ENCODE measurements at places on chromosomes 11 and 22. TPM values are rescaled to one million over a fixed set of nuclear protein-coding genes. Genes with fewer than 3 reads are reported as not detected.

The BIRC2 gene
- 72.0 TPM for total RNA-seq

The SUSD2 gene
- 0.72 TPM for total RNA-seq

The LGALS12 gene
- not detected for total RNA-seq

The BEST1 gene
- total RNA-seq, result 0.66 TPM

The PHOX2A gene
- total RNA-seq, result not detected

The TYR gene
- not detected for total RNA-seq

The OOSP4A gene
- not detected for total RNA-seq

The MPEG1 gene
- not detected for total RNA-seq

The ARHGAP20 gene
- total RNA-seq, result 0.11 TPM

The ZP1 gene
- total RNA-seq, result not detected

DNA sequence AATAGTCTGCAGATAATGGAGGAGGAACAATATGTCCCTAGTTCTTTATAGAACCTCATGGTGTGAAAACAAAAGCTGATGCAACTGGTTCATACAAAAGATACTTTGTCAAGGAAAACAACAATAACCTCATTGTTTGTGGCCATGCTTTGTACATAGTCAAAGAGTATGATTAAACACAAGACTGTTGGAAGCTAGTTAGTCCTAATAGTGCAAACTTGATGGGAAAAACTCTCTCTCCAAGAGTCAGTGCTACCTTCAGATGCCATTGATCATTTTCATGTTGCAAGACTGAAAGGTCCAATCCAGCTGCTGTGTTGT is 20.1 kb upstream of the PLAAT2 start:
- no peak for DNase-seq

- no peak for DNase-seq
These were observed 26.6 kb downstream of the DKK3 start for GRCh38 chr11:11981840-11982239.

DNA sequence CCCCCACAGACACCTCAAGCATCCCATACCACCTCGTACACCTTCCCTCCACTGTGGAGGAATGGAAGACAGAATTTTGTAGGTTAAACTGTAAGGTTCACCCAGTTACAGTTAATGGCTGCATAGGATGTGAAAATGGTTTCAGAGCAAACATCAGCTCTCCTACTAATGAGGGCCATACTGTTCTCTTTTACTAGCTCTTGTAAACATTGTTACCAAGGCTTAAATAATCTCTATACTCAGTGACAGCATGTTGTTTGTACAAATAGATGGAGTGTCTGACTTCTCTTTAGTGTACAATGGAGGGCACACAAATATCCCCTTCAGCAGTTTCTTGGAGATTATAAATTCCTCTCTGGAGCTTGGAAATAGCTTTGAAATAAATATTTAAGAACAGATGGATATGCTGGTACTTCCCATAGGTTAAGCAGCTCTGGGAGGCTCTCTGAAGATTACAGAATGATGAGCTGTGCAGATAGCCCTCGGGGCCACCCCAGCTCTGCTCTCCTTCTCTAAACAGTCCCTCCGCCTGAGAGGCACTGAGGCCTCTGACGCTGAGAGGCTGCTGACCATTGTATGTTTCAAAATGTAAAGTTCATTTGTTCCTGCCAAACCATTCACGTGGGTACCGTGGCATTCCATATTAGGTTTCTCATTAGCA is 25.7 kb downstream of the TTC12 start:
- DNase-seq, result no peak

- DNase-seq, result no peak
These were observed 122.9 kb upstream of the GRIA4 start for GRCh38 chr11:105486929-105487328.

DNA sequence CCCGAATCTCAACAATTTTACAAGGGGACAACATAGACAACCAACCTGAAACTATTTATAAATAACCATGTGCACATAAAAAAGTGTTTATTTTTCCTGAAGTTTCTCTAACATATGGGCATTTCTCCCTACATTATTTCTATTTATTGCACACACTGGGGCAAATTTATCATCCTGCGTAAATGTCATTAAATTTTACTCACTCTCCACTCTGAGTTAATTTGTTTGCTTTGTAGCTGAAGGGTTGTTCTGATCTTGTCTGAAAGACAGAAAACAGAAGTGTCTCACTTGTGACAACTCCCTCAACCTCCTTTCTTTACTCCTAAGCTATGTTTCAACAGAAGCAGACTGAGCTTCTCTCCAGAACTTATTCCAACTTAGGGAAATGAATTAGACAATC is 194.2 kb downstream of the HIPK3 start:
- DNase-seq, result no peak

- no peak for DNase-seq
These were observed 67.0 kb downstream of the MIAT start for GRCh38 chr22:26724414-26724813.

GRCh38 chr22:32261306-32261705 is 6.2 kb upstream of the SLC5A4 start:
- DNase-seq, result no peak

DNA sequence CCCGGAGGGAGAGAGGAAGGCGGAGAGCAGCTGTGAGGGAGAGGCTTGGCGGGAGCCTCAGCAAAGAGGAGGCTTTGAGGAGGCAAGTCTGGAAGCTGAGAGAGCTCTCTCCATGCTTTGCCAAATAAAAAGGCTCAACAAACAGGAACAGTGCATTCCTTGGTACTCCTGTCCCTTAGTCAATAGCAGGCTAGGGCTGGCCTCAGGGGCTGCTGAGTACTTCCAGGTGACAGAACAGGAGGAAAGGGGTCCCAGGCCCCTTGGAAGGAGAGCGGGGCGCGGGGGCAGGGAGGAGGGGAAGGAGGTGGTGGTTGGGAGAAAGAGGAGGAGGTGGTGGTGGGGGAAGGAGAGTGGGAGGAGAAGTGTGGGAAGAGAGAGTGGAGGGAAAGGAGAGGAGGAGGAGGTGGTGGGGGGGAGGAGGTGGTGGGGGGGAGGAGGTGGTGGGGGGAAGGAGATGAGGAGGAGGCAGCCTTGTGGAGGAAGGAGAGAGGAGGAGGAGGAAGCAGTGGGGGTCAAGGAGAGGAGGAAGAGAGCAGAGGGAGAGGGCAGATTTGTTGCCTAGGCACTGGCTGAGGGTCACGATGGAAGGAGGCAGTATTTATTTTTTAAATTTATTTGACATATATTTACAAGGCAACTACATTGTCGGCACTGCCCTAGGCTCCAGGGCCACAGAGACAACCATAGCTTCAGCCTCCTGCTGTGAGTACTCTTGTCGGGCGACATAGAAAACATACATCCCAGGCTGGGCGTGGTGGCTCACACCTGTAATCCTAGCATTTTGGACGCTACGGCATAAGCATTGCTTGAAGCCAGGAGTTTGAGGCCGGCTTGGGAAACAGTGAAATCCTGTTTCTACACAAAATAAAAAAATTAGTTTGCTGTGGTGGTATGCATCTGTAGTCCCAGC is 74.2 kb upstream of the ZBED5 start:
- no peak for DNase-seq

- DNase-seq, result no peak
These were observed 133.2 kb upstream of the RCN1 start for GRCh38 chr11:31957674-31958073.

GRCh38 chr11:128934351-128934750 is 8.3 kb downstream of the TP53AIP1 start:
- no peak for DNase-seq

DNA sequence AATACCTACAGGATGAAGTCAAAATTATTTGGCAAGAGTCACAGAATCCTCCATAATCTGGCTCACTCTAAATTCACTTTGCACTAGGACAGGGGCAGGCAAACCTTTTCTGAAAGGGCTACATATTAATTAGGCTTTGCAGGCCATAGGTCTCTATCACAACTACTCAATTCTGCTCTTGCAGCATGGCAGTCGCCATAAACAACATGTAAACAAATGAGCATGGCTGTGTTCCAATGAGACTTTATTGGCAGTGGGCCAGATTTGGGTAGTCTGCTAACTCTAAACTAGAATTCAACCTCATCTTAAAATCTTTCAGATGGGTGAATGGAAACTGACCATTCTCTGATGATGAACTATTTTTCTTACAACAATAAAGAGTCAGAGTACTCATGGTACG is 5.8 kb downstream of the THRSP start:
- no peak for DNase-seq

- no peak for DNase-seq
These were observed 114.4 kb upstream of the API5 start for GRCh38 chr11:43197379-43197778.

DNA sequence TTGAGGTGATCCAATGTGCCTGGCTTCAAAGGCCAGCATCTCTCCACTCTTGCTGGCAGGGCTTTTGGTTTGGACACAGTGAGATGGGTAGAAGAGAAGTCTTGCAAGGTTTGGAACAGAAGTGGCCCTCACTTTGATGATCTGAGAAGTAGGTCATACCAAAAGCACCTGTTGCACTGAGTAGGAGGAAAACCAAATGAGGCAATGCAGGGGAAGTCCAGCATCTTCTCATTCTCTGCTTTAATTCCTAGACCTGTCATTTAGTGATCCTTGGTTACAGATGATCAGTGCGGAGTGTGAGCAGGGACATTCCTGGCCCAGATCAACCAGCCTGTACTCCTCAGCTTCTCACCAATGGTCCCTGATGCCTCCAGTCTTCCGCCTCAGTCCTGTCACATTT is 990.5 kb downstream of the OPCML start:
- no peak for DNase-seq

- no peak for DNase-seq
These were observed 575 bp downstream of the DUSP18 start for GRCh38 chr22:30667107-30667493.

DNA sequence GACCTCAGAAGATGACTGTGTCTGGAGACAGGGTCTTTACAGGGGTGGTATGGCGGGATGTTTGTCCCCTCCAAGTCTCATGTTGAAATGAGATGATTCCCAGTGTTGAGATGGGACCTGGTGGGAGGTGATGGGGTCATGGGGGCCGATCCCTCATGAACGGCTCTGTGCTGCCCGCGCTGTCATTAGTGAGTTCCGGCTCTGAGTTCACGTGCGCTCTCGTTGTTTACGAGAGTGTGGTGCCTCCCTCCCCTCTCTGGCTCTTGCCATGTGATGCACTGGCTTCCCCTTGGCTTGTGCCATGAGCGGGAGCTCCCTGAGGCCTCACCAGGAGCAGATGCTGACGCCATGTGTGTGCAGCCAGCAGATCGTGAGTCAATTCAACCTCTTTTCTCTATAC is 830.8 kb downstream of the TBC1D22A start:
- DNase-seq, result no peak

Data from astrocyte (in vitro differentiated cells and primary cell).